T follicular helper cell (primary cell): ENCODE measurements at places on chromosomes 5 and 9.

DNA sequence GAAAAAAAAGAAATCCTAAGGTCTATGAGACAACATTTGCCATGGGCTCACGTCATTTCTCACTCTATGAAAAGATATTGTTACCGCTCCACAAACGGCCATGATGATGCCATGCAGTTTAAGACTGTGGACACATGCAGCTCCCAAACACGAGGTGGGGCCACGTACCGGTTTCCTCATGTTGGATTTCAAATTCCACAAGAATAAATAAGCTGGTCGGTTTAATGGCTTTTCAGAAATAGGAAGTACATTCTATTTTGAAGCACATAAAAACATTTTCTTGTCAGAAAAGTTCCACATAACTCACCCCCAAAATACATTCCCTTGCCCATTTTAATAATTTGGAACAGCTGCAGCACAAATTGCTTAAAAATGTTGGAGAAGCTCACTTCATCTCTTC lies 130.6 kb downstream of the MYO10 start:
- DNase-seq, result no peak

GRCh38 chr5:92017776-92018175 lies 634.7 kb upstream of the ARRDC3 start:
- no peak for DNase-seq

- DNase-seq, result no peak
Measured at GRCh38 chr5:65837139-65837538, 89.2 kb upstream of the ERBIN start.

GRCh38 chr9:91757782-91758181 lies 192.2 kb downstream of the ROR2 start:
- no peak for DNase-seq

- DNase-seq, result no peak
Measured at GRCh38 chr5:91378752-91379211, 4.3 kb downstream of the ARRDC3 start.

DNA sequence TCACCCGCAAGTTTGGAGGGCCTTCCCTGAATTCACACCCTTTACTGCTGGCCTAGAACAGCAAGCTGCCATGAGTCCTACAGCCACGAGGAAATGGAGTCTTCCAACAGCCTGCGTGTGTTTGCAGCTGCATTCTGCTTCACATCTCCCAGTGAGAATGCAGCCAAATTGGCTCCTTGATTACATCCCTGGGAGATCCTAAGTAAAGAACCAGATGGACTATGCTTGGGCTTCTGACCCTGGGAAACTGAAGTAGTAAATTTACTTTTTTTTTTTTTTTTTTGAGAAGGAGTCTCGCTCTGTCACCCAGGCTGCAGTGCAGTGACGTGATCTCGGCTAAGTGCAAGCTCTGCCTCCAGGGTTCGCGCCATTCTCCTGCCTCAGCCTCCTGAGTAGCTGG lies 617.0 kb upstream of the CDH18 start:
- no peak for DNase-seq

DNA sequence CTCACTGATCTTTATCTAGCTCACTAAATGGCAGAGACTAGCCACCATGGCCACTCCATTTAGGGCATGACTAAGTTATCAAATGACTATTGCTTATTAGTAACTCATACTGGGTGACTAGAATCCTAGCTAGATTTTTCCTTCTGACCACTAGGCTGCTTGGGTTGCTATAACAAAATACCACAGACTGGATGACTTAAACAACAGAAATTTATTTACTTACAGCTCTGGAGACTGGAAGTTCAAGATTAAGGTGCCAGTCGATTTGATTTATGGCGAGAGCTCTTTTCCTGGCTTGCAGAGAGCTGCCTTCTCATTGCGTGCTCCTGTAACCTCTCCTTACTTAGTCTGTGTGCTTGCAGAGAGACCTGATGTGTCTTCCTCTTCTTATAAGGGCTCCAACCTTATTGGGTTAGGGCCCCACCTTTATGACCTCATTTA lies 55.0 kb upstream of the APC start:
- DNase-seq, result no peak

- no peak for DNase-seq
Measured at GRCh38 chr5:169433221-169433651, 132.3 kb upstream of the SLIT3 start.

GRCh38 chr5:174560861-174561260 lies 163.5 kb upstream of the MSX2 start:
- no peak for DNase-seq

DNA sequence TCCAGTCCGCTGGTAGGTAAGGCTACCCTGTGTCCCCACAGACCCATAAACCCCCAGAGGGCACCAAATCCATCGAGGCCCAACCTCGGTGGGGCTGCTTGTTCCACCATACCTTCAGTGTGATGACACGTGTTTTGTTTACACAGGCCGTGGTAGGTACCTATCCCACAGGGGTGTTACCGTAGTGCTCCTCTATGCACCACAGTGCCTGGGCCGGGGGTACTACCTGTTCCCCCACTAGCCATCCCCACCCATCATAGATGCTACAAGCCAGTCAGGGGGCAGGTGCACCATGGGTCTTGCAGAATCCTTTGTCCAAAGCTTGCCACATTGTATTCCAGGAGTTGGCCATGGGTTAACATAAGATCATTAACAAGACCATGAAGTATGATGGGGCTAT lies 796.2 kb downstream of the EFNA5 start:
- no peak for DNase-seq

- no peak for DNase-seq
Measured at GRCh38 chr5:7539571-7539970, 143.6 kb downstream of the ADCY2 start.

- no peak for DNase-seq
Measured at GRCh38 chr5:173984218-173984617, 4.8 kb upstream of the C5orf47 start.

- DNase-seq, result no peak
Measured at GRCh38 chr5:1801967-1802295, 724 bp downstream of the NDUFS6 start.

- no peak for DNase-seq
Measured at GRCh38 chr9:103802068-103802467, 292.0 kb upstream of the SMC2 start.

DNA sequence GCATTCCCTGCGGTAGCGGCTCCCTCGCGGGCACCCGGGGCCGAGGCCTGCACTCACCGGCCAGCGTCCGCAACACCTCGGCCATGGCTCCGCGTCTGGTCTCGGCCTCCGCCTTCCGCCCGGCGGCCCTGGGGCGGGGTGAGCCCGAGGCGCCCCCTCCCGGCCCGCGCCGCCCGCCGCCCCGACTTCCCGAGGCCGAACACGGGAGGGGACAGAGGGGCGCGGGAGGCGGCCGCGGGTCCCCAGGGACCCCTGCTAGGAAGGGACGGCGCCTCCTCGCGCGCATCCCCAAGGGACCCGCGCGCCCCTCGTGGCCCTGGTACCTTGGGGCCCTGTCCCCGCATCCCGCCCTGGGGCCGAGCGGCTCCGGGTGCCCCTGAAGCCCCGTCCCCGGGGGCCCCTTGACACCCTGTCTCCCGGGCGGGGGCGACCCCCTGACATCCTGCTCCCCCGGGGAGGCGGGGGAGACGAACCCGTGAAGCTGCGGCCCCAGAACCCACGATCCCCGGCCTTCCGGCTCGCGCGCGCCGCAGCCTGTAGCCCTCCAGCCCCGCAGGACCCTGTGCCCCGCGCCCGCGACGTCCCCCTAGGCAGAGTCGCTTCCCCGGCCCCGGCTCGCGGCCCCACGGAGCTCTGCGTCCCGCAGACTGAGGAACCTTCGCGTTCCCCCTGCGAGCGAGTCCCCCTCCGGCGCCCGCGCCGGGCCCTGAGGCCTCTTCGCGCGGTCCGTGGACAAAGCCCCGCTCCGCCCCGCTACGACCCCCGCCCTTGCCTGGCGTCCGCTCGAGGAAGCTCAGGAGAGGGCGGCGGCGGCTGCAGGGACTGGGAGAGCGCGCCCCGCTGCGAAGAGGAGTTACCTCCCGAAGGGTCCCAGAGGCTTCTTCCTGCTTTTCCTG lies at the start of gene ABO:
TSS of gene ABO (minus strand) at position 97 of the 896 bp plus-strand sequence.
- DNase-seq, result no peak

- no peak for DNase-seq
Measured at GRCh38 chr5:148912146-148912545, 85.7 kb downstream of the ADRB2 start.

- no peak for DNase-seq
Measured at GRCh38 chr5:124650147-124650561, 96.3 kb downstream of the ZNF608 start.

- DNase-seq, result no peak
Measured at GRCh38 chr9:85900504-85901201, 40.3 kb upstream of the NAA35 start.

GRCh38 chr9:113895526-113895925 lies 19.4 kb downstream of the ZNF618 start:
- DNase-seq, result no peak

GRCh38 chr9:112696461-112696860 lies 21.5 kb downstream of the INIP start:
- no peak for DNase-seq

DNA sequence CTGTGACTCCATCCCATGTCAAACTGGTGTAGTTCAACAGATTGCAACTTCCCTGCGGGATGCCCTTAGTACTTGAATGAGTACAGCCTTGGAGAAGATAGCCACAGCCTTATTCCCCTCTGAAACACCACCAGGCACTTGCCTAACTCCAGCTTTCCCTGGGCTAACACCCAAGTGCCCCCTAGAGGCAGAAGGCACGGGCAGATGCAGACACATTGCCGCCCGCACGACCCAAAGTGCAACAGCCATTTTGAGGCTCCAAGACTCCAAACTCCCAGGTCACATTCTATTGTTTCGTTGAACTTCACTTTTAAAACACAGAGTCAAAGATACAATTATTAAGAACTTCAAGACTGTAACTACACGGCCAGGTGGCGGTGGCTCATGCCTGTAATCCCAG lies 163.6 kb upstream of the CDH6 start:
- DNase-seq, result no peak

- DNase-seq, result no peak
Measured at GRCh38 chr9:128887914-128888350, 6.0 kb downstream of the LRRC8A start.

GRCh38 chr5:13997514-13997913 lies 53.0 kb upstream of the DNAH5 start:
- DNase-seq, result no peak

DNA sequence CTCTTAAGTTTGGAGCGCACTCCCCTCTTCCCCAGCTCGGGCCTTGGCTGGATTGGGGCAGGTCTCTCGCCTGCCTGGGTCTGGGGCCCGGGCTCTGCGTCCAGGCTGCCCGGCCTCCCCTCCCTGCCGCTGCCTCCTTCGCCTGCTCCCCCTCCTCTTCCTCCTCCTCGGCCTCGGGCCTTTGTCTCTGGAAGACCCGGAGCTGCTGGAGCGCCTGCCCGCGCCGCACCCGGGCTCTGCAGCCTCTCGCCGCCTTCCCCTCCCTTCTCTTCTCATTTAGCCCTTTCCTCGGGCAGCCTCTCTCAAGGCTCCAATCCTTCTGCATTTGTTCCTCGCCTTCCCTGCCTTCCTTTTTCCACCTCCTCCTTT lies 218.5 kb downstream of the C9orf50 start:
- no peak for DNase-seq

DNA sequence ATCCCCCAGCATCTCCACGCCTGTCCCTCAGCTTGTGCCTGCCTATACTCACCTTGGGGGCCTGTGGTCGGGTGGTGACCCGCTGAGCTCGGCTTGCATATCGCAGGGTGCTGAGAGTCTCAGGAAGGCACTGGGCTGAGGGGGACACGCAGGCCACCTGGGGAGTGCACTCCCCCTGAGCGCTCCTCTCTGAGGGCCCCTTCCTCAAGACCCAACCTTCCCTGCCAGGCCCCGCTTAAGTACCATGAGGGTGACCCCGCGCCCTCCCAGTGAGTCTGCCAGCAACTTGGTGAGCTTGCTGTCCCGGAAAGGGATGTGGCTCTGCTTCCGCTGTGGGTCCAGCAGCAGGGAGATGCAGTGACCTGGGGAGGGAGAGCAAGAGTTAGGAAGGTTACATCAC lies 4.1 kb downstream of the KIF12 start:
- DNase-seq, result no peak

DNA sequence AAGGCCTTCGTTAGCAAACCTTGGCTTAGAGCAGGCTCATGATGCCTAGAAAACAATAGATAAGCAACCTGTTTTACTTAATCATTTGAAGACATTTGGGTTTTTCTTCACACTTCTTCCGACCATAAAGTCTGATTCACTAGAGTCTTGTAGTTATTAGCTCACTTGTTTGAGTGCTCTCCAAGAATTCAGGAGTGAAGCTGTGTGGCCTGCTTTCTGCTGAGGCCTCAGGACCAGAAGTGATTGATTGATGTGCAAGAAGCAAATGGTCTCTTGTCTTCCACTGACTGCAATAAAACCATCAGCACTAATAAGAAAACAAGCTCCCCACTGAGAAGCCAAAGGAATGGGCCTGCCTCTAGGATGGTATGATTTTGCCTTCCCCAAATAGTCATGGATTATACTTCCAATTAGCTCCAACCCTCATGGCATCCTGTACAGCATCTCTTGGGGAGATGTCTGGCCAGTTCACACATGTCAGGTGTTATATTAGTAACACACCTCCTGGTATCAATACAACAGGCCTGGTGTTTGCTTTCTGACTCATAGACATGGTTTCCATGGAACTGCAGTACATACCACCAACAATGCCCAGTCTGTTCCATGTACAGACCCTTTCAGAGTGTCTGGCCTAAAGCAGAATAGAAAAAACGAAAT lies 317.6 kb downstream of the CWC27 start:
- DNase-seq, result no peak

- no peak for DNase-seq
Measured at GRCh38 chr9:78295731-78296130, 1.2 kb upstream of the PSAT1 start.

DNA sequence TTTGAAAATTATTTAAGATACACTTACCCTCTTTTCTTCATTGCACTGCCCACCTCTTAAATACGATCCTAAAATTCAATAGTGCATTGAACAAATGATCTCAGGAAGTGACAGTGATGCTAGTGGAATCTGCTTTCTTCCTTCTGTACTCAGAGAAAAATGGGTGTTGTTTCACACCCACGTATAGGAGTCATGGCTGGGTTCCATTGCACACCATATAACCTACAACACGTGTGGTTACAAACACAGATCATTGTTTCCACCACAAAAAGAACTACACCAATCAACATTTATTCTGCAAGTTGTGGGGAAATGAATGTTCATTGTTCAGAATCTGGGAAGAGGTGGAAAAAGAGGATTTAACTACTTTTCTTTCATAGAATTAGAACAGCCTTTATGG lies 275.9 kb downstream of the MAN2A1 start:
- no peak for DNase-seq

DNA sequence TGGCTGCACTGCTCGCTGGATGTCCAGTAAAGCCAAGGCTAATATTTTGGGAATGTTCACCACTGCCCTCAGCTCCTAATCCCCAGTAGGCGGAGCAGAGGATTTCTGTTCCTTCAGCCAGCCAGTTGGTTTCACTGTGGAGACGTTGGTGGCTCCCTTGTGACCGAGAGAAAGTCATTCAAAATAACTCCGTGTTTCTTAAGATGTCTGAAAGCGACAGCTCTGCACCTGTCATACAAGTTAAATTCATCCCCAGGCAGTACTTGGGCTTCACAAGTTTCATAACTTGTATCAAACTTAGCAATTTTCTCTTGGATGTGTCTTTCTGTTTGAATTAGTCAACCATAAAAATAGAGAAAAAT lies 382 bp upstream of the CDKN2B start:
- no peak for DNase-seq

GRCh38 chr9:101398930-101399642 lies 435 bp downstream of the ZNF189 start:
- DNase-seq, result no peak

- DNase-seq, result no peak
Measured at GRCh38 chr5:12322042-12322441, 417.8 kb upstream of the CTNND2 start.
